ENCODE measurements at places on chromosomes 2 and 18.

DNA sequence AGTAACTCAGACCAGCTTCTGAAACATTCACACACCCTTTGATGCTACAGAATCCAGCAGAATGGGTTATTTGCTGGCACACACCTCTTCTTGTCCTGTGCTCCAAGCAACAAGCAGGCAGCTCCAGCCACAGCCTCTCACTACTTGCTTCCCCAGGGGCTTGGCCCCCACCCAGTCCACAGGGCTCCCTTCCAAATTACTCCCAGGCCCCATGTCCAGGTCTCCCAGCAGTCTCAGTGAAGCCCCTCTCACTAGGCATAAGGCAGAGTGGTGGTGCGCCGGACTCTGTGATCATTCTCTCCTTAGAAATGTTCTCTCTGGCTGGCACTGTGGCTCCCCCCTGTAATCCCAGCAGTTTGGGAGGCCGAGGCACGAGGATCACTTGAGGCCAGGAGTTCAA, 25.9 kb downstream of the ITM2C start:
- DNase-seq = no peak

DNA sequence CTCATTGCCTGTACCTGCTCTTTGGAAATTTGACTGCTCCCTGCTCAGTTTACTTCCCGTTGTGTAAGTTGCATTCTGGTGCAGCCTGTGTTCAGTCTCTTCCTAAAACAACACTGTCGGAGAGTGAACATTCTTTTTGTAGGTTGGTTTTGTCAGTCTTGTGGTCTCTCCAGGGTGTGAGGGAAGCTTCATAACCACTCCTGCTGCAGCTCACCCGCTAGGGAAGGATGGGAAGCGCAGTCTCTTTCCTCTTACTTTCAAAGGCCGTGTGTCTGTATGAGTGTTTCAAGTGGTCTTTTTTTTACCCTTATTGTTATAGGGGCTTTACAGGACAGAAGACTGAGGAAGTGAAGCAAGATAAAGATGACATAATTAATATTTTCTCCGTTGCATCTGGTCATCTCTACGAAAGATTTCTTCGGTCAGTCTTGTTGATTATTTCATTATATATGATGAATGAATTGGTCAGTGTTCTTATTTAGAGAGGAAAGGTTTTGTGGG, 87.2 kb downstream of the UGGT1 start:
- no peak for DNase-seq

- DNase-seq = no peak
Observed at GRCh38 chr2:73870084-73870483, 22.7 kb upstream of the ACTG2 start.

DNA sequence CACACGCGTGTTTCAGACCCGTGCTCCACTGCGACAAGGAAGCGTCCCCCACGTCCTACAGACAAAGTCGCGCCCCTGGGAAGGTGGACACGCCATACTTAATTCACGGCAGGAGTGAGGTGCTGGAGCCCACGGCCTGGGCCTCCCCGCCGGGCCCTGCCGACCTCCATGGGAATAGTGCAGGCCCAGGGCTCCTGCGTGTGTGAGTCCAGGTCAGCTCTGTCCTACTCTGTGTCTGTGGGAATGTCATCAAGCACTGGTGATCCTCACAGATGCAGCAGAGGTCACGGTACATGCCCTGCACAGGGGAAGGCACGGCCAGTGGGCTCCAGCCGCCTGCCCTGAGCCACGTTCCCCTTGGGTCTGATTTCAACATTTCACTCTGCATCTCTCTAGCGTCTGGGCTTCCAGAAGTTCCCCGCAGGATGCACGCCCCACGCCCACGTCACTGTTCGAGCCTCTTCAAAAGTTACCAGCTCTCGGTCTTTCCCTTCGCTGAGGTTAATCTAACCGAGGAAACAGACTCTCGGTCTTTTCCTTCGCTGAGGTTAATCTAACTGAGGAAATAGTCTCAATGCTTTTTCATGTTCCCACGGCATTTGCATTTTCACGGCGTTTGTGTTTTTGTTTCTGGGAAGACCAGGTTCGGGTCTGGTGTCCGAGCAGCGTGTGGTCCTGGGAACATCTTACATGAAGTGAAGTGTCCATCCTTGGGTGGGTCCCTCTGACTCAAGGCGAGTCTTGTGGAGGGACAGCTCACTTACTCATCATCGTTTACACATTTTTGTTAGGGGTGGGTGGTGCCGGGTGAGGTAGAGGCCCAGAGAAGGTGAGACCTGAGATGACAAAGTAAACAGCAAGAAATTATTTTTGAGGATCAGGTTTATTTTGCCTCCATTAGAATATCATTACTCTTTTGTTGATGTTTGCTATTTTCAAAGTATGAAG, 157.3 kb upstream of the ALKAL2 start:
- no peak for DNase-seq

- no peak for DNase-seq
Observed at GRCh38 chr2:232632904-232633412, 446 bp upstream of the EFHD1 start.

DNA sequence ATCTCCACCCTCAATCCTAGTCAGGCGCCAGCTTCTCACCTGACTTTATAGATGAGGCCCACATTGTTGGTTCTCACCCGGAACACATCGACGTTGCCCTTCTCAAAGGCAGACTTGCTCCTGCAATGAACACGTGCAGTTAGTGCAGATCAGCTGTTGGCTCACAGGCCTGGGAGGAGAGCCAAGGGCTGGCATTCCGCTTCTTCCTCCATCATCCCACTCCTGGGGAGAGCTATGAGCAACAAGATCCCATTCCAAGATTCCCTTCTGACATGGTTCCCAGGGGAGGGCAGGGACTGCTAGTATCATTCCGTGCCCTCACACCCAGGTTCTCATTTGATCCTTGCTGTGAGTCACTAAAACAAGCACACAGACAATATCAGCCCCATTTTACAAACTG, 15.1 kb downstream of the LOXHD1 start:
- DNase-seq = no peak

- DNase-seq = no peak
Observed at GRCh38 chr2:43444989-43445645, 150.7 kb downstream of the THADA start.

DNA sequence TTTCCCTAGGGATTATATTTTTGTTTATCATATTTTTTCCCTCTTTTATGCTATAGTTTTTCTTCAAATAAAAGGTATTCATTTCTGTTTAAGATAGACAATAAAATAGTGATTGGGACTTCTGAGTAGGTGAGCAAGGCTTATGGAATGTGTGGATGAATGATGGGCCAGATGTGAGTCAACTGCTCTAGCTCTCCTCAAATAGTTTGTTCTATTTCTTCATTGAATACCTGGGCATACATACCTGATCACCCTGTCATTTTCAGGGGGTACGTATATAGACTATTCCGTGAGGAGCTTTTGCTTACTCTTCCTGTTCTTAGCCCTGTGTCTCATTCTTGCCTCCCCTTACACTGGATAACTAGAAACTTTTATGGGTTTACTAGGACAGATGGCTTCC, 41.9 kb downstream of the BABAM2 start:
- DNase-seq = no peak
